Left lung (tissue), 14 donors: ENCODE measurements at places on chromosomes 1 and 21. TPM values are rescaled to one million over a fixed set of nuclear protein-coding genes. Genes with fewer than 3 reads are reported as not detected.

S100A8 gene
- 18.2 TPM for polyA plus RNA-seq

CAPN8 gene
- polyA plus RNA-seq = 0.77 TPM

CFAP57 gene
- 1.7 TPM for polyA plus RNA-seq

OR2L2 gene
- 0.07 TPM for polyA plus RNA-seq

MANEAL gene
- polyA plus RNA-seq = 5.5 TPM

NLRP3 gene
- polyA plus RNA-seq = 1.9 TPM

ZNF695 gene
- polyA plus RNA-seq = 2.2 TPM

RGS4 gene
- polyA plus RNA-seq = 3.0 TPM

PRMT2 gene
- polyA plus RNA-seq = 149 TPM

PRDM2 gene
- 43.2 TPM for polyA plus RNA-seq

INTS3 gene
- polyA plus RNA-seq = 122 TPM

TRIM46 gene
- 4.1 TPM for polyA plus RNA-seq
